ENCODE measurements at places on chromosomes 12 and 14. TPM values are rescaled to one million over a fixed set of nuclear protein-coding genes. Genes with fewer than 3 reads are reported as not detected.

DNA sequence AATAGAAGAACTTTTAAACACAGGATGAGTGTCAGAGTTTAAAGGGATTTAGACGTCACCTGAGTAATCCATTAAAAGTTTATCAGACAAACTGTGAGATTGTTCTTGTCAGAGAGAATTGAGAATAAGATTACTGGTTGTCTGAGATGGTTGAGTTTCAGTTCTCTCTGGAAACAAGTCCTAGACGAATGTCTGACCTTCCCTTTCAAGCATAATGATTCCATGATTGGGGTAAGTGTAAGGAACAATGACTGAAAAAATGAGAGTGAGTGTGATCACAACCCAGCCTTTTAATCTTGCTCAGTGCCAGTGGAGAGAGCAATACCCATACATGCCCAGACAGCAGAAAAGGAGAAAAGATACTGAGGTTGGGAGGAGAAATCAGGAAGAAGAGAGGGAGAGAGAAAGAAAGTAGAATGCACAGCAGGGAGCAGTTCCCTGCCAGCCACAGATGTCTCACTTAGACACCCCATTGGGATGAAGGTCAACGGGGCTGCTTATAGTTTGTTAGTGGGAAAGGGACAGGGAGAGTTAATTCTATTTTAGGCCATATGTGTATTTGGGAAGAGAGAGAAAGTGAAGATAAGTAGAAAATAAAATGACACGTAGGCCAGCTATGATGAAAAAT lies 4.3 kb downstream of the GRIP1 start:
- no peak for DNase-seq

- DNase-seq, result no peak
Observed at GRCh38 chr14:55715889-55716288, 135.9 kb downstream of the KTN1 start.

DNA sequence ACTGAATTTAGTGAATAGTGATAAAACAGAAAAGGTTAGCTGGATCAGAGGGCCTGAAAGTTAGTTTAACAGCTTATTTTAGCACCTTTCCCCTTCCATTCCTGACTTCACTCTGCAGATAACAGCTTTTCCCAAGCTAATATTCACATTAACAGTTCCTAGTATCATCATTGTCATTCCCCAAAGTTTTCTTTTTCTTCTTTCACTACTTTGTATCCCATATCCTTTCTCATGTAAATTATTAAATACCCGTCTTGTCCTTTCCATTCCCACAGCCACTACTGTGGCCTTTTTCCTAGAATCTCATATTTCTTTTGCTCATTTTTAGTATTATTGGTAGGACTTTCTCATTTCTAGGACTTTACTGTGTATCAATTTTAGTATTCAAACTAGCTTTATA lies 70.5 kb downstream of the SCFD1 start:
- no peak for DNase-seq

Gene TMEM253
- 0.14 TPM for polyA plus RNA-seq

Gene KRT6C
- not detected for polyA plus RNA-seq

DNA sequence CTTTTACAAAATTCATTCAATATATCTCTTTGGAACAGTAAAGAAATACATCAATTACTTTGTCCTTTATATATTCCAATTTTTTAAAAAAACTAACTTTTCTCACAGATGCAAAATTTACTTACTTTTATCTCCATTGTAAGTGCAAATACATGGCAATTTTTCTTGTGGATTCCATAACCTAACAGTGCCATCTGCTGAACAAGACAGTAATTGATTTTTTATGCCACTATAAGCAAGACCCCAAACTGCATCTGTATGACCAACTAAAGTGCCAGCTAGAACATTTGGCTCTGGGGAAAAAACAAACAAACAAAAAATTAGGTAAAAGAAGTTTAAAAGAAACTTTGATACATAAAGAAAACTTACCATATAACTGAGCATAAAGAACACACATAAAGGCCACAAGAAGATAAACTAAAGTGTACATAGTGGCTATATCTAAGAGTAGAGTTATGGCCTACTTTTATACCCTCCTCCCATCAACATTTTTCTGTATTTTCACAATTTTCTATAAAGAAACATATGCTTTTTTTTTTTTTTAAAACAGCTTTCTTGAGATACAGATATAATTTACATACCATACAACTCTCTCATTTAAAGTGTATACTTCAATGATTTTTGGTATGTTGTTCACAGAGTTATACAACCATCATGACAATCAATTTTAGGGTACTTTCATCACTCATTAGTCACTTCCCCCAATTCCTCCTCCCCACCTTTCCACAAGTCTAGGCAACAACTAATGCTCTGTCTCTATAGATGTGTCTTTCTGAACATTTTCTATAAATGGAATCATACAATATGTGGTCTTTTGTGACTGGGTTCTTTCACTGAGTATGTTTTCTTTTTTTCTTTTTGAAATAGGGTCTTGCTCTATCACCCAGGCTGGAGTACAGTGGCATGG lies 32.6 kb downstream of the COCH start:
- peak; percentile 40 for DNase-seq

Data from endothelial cell of umbilical vein (primary cell).